SK-N-SH (cell line): ENCODE measurements at places on chromosomes 6 and 20.

GRCh38 chr6:130202782-130203181, 20.0 kb downstream of the SAMD3 start:
- no peak for DNase-seq

DNA sequence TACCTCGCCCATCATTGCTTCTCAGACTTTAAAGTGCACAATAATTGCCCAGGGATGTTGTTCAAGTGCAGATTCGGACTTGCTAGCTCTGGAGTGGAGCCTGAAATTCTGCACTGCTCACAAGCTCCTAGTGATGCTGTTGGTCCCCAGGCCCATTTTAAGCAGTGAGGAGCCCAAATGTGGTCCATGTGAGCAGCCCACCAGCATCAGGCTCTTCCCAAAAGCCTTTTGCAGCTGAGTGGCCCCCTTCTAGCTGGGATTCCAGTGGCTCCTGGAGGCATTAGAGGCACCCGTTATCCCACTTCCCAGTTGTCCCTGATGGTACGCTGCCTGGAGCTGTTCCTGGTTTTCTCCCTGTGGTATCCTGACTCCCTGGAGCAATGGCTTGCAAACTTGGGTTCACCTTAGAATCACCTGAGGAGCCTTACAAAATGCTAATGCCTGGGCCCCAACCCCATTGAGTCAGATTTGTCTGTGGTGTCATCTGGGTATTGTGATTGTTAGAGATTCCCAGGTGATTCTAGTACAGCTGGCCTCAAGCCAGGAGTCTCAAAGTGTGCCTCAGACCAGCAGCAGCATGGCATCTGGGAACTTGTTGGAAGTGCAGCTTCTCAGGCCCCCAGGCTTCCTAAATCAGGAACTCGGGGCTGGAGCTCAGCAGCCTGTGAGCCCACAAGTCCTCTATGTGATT, 186.9 kb upstream of the SLC24A3 start:
- DNase-seq: no peak

DNA sequence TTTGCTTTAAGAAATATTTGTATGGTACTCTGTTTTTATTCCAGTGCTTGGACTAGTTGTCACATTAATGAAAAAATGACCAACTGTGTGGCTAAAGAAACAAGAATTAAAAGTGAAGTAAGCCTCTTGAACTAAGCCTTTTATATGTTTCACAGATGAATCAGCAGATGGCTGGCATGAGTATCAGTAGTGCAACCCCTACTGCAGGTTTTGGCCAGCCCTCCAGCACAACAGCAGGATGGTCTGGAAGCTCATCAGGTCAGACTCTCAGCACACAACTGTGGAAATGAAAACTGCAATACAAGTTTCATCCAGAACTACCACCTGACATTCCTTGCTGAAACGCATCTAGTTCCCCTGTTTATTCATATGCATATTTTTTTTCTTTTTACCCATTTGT, 96.8 kb downstream of the B3GAT2 start:
- DNase-seq: no peak

DNA sequence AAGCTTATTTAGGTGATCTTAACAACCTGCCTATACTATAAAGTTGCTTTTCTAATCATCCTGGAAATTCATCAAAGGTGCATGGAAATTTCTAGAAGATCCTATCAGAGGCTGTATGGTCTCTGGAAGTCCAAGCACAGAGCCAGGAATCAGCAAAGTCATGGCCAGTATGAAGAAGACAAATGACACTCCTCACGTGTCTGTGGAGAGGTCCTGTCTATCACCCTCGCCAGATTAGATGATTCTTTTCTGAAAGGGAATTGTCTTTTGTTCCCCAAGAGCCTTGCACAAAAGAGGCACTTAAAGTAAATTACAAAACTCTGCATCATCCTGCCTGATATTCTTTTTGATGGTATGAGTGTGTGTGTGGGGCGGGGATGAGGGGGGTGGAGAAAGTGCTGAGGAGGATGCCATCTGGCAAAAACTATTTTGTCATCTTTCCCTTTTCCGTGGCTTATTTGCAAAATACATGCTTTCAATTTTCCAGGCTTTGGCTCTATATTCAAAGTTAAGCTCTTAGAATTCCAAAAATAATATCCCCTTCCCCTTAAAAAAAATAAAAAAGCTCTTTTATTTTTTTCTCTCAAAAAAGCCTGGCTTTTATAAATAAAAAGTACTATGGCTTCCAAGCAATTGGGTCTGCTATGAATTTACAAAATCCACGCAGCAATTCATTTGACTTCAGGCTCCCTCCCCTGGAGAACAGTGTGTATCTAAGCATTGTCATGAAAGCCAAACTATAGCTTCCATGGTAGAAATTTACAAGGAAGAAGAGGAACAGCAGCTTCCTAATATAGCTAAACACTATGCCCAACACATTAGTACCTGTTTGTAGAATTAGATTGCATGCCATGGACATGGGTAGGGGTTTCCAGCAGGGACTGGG, 185.2 kb upstream of the ARG1 start:
- no peak for DNase-seq

DNA sequence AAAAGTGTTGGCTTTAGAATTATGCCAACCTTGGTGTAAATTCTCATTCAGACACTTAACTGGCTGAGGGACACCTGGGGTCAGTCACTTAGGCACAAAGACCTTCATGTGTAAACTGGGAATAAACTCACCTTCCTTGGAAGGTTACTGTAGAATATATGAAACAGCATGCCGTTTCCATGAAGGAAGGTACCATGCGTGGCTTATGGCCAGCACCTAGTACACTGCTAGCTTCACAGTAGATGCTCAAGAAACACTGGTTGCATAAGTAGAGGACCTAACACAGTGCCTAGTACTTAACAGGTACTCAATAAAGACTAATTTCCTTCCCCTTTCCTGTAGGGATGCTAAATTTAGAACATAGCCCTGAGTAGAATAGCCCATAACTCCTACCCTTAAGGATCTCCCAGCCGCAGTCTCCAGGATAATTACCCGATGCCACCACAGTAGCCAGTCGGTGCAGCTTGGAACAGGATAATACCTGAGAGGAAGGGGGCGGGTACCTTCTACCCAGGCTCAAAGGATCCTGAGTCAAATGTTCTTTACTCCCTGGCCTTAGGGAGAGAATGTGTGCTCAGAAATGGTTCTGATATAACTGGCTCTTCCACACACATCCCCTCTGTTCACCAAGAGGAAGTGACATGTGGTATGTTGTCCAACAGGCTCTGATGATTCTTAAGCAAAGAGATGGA, 3.6 kb downstream of the BCL2L1 start:
- DNase-seq: no peak

GRCh38 chr6:47844881-47845280, 63.0 kb downstream of the OPN5 start:
- no peak for DNase-seq

DNA sequence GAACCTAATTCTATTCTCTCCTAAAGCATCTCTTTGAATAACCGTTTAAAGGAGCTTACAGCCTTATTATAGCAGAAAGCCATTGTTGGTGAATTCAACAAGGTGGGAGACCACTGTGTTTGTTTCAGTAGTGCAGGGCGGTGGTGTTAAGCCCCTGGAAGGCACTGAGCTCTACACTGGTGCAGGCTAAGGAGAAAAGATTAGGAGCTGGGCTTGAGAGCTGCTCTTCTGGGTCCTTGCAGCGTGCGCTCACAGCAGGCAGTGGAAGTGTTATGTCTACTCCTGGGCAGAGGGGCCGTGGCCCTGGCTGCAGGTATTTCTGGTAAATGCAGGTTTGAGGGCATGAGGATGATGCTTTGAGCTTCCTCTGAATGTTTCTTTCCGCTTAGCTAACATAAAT, 361.2 kb downstream of the RNF144B start:
- DNase-seq: no peak

GRCh38 chr6:107401573-107401972, 57.8 kb downstream of the PDSS2 start:
- no peak for DNase-seq

- no peak for DNase-seq
These were observed 207.2 kb upstream of the ZNF184 start for GRCh38 chr6:27679964-27680694.

GRCh38 chr20:11195899-11196558, 522.2 kb upstream of the JAG1 start:
- DNase-seq: no peak

- DNase-seq: no peak
These were observed 494.2 kb upstream of the JAG1 start for GRCh38 chr20:11168026-11168425.

- no peak for DNase-seq
These were observed 135.1 kb downstream of the MRPL14 start for GRCh38 chr6:43992126-43992663.

DNA sequence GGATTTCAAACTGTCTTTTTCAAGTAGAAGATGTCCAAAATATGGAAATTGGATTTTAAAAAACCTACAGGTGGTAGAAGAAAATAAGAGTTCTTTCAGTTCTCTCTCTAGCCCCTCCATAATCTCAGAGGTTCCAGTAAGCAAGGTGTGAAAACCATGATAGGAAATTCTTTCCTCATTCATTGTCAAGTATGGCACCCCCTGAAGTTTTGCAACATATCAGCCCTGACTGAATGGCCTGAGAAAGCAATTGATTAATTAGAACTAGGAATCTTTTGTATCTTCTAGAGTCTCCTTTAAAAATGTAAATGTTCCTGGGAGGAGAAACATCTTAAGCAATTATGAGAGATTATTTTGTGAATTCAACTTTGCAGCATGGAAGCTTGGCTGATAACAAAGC, 198.7 kb upstream of the STXBP5 start:
- DNase-seq: no peak
